ENCODE measurements at places on chromosomes 5 and 9. TPM values are rescaled to one million over a fixed set of nuclear protein-coding genes. Genes with fewer than 3 reads are reported as not detected.

SOX30 gene
- not detected for total RNA-seq

TRPM6 gene
- under 0.01 TPM for total RNA-seq

ARL14EPL gene
- 0.69 TPM for total RNA-seq

CLTA gene
- 310 TPM for total RNA-seq

SERF1A gene
- total RNA-seq: 0.69 TPM

GSN gene
- 629 TPM for total RNA-seq

TRAPPC13 gene
- total RNA-seq: 30.1 TPM

Measured in bronchial smooth muscle cell (primary cell).